ENCODE measurements at places on chromosomes 7 and 10. TPM values are rescaled to one million over a fixed set of nuclear protein-coding genes. Genes with fewer than 3 reads are reported as not detected.

Gene OR6B1
- total RNA-seq, result not detected

DNA sequence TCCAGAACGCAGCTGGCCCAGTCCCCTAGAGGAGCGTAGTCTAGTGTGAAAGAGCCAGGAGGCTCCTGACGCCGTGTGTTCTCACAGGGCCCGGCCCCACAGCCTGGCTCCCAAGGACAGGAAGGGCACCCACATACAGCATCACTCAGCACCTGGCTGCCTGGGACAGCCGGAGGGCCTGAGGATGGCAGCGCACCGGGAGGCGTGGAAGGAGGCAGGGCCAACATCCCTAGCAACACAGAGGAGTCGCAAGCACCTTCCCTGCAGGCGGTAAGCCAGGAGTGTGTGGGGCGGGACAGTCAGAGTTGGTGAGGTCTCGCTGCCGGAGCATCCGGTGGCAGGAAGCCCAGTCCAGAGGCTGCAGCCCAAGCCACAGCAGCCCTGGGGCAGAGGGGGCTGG is 125.8 kb downstream of the MAD1L1 start:
- no peak for DNase-seq

DNA sequence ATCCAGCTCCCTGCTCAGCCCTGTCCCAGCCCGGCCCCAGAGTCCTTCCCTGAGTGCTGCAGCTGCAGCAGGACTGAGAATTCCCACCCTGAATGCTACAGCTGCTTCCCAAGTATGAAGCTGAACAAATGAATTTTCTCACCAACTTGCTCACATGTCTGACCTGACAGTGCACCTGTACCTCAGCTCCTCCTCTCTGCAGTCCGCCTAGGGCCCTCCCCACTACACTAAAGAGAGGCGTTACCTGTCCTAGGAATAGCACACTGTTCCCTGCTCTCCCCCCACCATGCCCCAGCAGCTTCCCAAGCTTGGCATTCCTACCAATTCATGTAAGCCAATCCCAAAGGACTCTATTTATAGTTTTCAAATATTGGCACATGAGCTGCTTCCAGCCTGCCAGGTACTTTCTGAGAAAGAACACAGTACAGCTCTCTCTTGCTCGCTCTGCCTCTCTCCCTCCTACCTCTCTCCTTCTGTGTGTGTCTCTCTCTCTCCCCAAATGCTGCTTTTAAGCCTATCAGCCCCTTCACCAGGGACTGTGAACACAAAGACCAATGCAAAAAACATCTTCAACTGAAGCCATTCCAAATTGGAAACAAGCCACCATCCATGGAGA is 400.1 kb downstream of the TNS3 start:
- no peak for DNase-seq

Gene GPR26
- total RNA-seq, result not detected

GRCh38 chr10:22629852-22630233 is 84.5 kb downstream of the PIP4K2A start:
- DNase-seq, result no peak

- DNase-seq, result no peak
Measured at GRCh38 chr7:13604178-13604577, 385.3 kb downstream of the ETV1 start.

GRCh38 chr7:143199040-143199439 is 15.8 kb downstream of the TAS2R39 start:
- no peak for DNase-seq

GRCh38 chr10:22752272-22752889 is 38.0 kb upstream of the PIP4K2A start:
- no peak for DNase-seq

DNA sequence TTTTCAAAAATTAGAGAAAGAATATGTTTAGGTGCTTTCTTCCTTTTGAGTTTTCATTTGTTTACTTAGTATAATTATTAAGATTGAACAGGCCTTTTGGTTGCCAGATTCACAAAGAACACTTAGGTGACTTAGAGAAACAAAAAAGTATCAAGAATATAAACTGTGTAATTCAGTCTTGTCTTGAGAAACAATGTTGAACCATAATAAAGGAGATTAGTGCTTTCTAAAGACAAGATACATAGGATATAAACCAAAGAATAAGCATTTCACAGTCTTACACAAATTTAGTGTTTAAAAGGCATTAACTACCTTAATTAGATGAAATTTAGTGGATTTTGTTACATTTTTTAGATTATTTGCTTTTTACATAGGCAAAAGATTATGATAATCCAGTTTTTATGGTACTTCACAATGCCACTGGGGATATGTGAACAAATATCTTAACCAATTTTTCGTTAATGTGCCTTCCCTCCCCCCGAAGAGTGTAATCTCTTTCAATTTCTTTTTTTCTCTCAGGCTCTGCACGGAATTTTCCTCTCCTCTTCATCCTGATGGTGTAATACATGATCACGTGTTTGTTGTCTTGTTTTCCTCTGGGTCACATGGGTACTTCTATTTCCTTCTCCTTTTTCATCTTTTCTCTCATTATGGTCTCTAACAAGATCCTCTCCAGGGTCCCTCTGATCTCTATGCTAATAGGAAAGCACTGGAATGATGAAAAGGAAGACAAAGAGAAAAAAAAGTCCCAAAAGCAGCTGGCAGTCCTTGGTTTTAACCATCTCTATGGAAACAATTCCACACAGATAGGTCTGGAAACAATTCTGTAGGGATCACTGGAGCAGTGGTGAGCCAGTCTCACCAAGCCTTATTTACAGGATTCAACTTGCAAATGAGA is 3.7 kb upstream of the HNRNPH3 start:
- peak; percentile 68 for DNase-seq

GRCh38 chr7:22833113-22833855 is 10.6 kb upstream of the TOMM7 start:
- no peak for DNase-seq

DNA sequence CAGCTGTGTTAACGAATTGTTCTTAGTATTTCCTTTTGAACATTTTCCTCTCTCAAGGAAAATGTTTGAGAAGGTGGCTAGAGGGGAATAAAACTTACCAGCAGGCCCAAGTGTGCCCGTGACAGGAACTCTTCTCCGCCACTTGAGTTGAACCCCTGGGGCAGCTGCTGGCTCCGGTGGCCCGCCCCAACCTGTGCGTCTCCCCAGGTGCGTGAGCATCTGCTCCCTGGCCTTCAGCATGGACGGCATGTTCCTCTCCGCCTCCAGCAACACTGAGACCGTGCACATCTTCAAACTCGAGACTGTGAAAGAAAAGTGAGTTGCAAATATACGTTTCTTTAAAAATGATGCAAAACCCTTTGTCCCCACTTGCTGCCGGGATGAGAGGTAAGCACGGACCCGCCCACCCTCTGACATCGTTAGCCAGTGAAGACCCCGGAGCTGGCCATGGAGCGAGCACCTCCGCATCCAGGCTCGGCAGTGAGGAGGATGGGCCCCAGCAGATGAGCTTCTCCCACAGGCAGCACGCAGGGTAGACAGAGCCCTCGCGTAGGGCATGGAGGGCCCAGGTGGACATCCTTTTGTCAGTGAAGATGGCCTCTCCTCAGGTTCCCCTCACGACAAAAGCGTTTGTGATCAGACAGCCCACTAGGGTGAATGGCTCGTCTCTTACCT is 35.7 kb downstream of the WIPI2 start:
- no peak for DNase-seq

Gene POLR2J3
- 28.6 TPM for total RNA-seq

DNA sequence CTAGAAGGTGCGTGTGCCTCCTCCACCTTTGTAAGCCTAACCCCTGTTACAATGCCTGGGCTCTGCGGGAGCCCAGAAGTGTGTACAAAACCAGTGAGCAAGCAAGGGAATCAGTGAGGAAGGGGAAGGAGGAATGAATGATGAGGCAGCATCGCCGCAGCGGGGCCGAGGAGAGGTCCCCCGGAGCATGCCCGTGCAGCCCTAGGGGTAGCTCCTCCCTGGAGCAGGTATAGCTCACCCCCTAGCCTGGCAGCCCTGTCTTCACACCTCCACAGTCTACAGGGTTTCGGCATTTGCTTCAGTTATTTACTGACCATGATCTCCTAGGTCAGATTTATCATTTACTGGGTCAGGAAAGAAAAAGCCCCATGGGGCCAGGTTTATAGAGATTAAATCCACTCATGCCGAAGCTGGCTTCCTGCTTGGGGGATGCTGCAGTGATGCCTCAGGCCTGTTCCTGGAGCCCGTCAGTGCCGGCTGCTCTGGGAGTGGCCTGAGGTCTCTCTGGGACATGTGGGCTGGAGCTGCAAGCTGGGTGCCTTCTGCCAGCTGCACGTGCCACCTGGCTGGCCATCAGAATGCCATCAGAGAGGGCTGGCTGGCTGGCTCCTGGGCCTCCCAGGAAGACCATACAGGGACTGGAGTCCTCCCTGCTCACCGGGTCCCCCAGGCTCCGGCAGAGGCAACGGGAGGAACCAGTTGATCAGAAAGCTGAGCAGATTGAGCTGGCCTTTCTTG is 138.9 kb downstream of the GRK5 start:
- DNase-seq, result no peak

Gene CTBP2
- 73.3 TPM for total RNA-seq

Gene NODAL
- not detected for total RNA-seq

All from fibroblast of lung (primary cell).